ENCODE measurements at places on chromosomes 6 and 20.

DNA sequence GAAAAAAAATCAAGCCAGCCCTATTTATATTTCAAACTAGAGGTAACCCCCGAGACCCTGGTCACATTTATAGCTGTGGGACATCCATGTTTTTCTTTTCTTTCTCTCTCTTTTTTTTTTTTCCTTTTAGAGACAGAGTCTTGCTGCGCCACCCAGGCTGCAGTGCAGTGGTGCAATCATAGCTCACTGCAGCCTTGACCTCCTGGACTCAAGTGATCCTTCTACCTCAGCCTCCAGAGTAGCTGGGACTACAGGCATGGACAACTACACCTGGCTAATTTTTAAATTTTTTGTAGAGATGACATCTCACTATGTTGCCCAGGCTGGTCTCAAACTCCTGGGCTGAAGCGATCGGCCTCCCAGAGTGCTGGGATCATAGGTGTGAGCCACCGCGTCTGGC, 12.1 kb downstream of the MAVS start:
- DNase-seq, result no peak

DNA sequence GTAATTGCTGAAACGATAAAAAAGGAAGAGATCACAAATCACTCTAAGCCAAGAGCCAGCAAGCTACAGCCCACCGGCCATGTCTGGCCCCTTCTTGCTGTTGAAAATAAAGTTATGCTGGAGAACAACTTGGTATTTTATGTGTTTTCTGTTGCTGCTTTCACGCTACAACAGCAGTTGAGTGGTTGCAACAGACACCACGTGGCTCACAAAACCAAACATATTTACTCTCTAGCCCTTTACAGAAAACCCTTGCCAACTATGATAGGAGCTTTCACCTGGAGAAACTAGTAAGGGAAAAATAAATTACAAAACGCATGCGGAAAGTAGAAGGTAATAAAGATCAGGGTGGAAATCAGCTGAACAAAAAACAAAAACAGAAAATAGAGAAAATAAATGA, 41.1 kb upstream of the SLCO4A1 start:
- no peak for DNase-seq

GRCh38 chr6:146923205-146923833, 280.9 kb upstream of the STXBP5 start:
- no peak for DNase-seq

DNA sequence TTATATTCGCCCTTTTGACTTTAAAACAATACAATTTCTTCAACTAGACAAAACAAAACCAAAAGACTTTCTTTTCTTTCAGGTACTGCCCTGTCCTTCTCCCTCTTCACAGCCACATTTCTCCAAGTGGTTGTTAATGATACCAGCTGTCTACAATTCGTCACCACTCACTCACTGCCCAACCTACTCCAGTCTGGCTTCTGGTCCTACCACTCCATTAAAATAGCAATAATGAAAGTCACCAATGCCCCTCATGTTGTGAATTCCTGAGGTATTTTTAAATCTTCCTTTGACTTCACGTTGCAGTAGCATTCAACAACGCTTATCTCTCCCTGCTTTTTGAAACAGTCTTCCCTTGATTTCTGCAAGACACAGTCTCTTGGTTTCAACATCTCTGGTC, 11.6 kb upstream of the MAN1A1 start:
- DNase-seq, result no peak

GRCh38 chr20:478949-479429, 16.7 kb upstream of the TBC1D20 start:
- DNase-seq, result peak; percentile 42
